ENCODE measurements at places on chromosomes 12 and 14.

DNA sequence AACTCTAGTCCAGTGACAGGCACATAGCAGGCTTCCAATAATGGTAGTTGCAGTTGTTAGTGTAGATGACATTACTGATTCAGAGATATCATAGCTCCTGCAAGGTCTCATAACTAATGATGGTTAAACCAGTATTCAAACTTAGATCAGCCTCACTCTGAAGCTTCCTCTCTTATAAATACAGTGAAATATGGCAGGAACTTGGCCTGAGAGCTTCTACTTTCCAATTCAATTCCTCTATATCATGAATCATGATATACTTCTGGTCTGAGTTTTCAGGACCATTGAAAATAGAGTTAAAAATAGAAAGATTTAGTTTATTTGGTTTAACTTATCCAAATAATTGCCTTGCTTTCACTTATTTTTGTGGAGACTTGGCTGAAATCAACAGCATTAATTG, 167.5 kb upstream of the NOVA1 start:
- no peak for DNase-seq

DNA sequence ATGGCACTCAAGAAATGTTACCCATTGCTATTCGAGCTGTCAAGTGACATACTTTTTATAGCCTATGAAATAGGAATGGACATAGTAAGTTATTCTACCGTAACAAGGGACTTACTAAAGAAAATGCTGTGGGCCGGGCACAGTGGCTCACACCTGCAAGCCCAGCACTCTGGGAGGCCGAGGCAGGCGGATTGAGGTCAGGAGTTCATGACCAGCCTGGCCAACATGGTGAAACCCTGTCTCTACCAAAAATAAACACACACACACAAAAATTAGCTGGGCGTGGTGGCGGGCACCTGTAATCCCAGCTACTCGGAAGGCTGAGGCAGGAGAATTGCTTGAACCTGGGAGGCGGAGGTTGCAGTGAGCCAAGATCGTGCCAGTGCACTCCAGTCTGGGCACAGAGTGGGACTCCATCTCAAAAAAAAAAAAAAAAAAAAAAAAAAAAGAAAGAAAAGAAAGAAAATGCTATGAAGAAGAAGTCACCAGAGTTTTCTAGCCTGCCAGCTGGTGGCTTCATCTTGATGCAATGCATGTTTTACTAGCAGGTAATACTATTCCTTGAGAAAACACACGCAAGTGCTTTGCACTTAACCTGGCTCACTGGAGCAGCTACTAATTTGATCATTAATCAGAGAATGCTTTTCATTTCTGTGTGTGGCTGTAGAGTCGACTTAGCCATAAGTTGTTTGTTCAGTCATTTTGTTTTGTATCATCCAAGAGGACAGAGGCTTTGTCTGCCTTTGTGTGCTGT, 166.7 kb upstream of the MYL2 start:
- no peak for DNase-seq

- DNase-seq, result no peak
Observed at GRCh38 chr14:54676812-54677708, 110.1 kb downstream of the SAMD4A start.

DNA sequence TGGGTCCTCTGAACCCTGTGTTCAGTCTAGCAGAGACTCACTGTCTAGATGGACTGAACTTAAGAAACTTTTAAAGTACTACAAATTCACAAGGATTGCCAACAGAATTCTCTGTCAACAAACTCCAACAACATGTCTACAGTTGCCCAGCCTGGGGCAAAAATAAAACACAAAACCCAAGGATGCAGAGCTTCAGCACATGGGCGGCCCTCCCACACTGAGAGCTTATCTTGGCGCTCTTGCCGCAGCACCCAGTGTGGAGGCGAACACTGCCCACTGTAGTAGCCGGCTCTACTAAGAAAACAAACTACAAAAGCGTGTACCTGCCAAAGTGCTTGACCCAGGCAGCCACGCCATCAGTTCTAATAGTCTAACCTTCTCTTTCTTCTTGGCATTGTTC, 66.7 kb downstream of the PTPN21 start:
- no peak for DNase-seq

DNA sequence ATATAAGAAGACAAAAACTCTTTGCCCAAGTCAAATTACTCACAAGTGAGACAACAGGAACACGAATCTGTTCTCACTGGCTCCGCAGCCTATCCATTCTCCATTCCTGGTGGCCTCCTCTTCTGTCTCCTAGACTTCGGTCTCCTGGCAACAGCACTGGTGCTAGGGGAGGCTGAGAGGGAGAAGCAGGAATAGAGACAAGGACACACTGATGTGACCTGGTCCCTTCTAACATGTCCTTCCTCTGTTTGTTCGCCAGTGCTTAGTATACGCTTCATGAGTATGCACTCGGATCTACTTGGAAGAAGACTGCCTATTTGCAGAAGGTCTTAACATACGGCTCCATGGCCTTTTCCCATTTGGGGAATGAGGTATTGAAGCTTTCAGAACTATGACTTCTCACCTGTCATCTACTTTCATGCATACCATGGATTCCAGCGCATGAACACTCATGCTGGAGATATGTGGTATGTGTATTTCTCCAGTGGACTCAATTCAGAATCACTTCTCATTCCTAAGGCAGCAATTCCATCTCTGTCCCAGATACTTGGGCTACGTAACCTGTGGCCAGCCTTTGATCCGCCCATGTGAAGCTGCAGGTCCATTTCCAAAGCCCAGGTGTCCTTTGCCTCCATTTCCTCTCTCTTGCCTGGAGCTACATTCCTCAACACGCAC, 33.9 kb downstream of the BHLHE41 start:
- DNase-seq, result no peak

DNA sequence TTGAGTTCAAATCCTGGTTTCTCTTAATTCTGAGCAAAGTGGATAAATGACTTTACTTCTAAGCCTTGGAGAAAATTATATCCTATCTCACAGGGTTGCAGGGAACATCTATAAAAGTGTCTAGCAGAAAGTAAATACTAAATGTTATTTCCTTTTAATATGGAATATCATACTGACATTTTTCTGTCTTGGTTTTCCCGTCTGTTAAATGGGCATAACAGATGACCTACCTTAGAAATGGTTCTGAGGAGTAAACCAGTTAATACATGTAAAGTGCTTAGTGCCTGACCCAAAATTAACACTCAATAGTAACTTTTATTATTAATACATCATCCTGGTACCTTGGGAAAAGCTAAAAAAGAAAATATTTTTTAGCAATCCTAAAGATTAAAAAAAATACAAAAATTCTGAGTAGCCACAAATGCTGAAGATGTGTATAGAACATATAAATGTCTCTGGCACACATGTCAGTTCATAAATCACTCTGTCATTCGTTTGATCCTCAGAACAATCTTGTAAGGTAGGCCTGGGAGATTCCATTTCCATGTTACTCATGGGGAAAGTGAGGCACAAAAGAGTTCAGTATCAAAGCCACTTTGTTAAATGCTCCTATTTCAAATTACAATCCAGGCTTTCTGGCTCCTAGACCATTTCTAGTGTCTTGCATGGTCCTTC, 1.3 kb downstream of the VIPAS39 start:
- no peak for DNase-seq

- DNase-seq, result no peak
Observed at GRCh38 chr14:51035611-51036192, 59.2 kb downstream of the TRIM9 start.

DNA sequence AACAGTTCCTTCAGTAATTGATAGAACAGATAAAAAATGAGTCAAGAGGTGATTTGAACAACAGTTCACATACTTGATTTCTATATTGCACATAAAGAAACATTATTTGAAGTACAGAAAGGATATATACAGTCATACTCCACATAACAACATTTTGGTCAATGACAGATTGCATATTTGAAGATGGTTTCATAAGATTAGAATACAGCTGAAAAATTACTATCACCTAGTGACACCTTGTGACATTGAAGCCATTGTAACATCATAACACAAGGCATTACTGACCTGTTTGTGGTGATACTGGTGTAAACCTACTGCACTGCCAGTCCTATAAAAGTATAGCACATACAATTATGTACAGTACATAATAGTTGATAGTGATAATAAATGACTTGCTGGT, 43.1 kb upstream of the ABCC9 start:
- DNase-seq, result no peak
